Activated T-helper 1 cell treated with anti-CD3 and anti-CD28 coated beads, Interleukin-12 subunit alpha, Interleukin-12 subunit beta, Interleukin-2, Interleukin-4 antibody, amounts not matched to agents 30 ng/mL and 10 ng/mL and 1 ng/mL, durations not matched to agents 14 hours and 24 hours and 36 hours (primary cell): ENCODE measurements at places on chromosomes 1 and 21. TPM values are rescaled to one million over a fixed set of nuclear protein-coding genes. Genes with fewer than 3 reads are reported as not detected.

DNA sequence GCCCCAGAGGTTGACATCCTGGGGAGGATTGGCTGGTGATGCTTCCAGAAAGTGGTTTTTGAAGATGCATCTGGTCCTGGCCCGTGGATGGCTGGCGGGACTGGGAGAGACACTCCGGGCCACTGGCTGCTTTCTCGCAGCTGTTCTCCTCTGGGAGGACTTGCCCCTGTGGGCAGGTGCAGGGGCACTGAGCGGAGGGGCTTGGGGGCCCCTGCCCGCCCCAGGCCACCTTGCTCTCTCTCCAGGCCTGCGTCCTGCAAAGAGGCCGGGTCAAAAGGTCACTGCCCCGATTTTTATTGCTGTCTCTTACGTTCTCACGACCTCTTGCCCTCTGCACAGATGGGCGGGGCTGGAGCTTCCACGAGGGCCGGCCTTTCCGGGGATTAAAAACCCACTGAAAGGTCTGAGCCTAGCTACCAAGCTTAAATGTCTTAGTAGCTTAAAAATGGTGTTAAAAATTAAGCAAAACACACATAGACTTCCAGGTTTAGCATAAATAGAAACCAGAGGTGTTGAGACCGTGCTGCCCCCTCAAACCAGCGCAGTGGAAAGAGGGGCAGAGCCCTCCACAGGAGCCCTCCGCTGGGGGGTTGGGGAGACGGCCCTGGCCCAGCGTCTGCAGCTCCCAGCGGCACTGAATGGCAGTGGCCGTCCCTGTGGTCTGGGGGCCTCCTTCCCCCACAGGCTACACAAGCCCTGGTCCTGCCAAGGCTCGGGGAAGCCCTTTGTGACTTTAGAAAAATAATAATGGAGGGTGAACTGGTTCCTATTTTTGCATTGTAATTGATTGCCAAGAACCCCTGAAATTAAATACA lies 43.9 kb downstream of the SKI start:
- H3K4me1 ChIP-seq = peaks cover 9% of the 10 kb centered on the region
- no peak overlapping the region for H3K4me3 ChIP-seq
- H3K27ac ChIP-seq = no peak overlapping the region
- H3K27me3 ChIP-seq = peaks cover 1% of the 10 kb centered on the region

- no peak for DNase-seq
- H3K4me1 ChIP-seq = peaks cover 49% of the 10 kb centered on the region
- no peak overlapping the region for H3K4me3 ChIP-seq
- H3K27ac ChIP-seq = no peak overlapping the region
- peaks cover 21% of the 10 kb centered on the region for H3K36me3 ChIP-seq
Observed at GRCh38 chr1:27475720-27476119, 14.2 kb downstream of the WASF2 start.

GRCh38 chr1:110634455-110635311 lies 28.5 kb upstream of the KCNA2 start:
- peaks cover 9% of the 10 kb centered on the region for H3K36me3 ChIP-seq
- peaks cover 65% of the 10 kb centered on the region for H3K4me1 ChIP-seq
- DNase-seq = peak; percentile 71
- H3K27ac ChIP-seq = peak overlapping the region; percentile 94

DNA sequence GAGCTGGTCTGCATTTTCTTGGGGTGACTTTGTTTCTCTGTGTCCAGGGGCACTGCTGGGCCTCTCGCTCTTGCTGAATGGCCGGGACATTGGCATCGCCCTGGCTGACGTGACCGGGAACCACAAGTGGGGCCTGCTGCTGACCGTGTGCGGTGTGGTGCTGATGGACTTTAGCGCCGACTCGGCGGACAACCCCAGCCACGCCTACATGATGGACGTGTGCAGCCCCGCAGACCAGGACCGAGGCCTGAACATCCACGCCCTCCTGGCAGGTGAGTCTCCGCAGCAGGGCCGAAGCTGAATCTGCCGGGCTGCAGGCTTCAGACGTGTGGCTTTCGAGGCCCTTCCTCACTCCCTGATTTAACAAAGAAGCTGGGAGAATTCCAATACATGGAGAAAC lies 7.9 kb downstream of the SLC45A1 start:
- H3K4me1 ChIP-seq = no peaks in the 10 kb centered on the region
- H3K36me3 ChIP-seq = no peaks in the 10 kb centered on the region
- H3K4me3 ChIP-seq = no peak overlapping the region
- H3K27ac ChIP-seq = no peak overlapping the region
- DNase-seq = no peak

GRCh38 chr1:158098256-158098655 lies 82.4 kb upstream of the CD1D start:
- H3K4me1 ChIP-seq = peaks cover 7% of the 10 kb centered on the region
- no peak overlapping the region for H3K4me3 ChIP-seq
- no peak for DNase-seq
- H3K27me3 ChIP-seq = no peaks in the 10 kb centered on the region
- H3K36me3 ChIP-seq = no peaks in the 10 kb centered on the region
- H3K27ac ChIP-seq = no peak overlapping the region

GRCh38 chr1:205449750-205450443 lies 5.9 kb downstream of the BLACAT1 start:
- peak overlapping the region; percentile 44 for H3K27ac ChIP-seq
- peaks cover 51% of the 10 kb centered on the region for H3K27me3 ChIP-seq
- DNase-seq = no peak
- H3K4me3 ChIP-seq = peak overlapping the region; percentile 35
- no peaks in the 10 kb centered on the region for H3K36me3 ChIP-seq

Gene OR2L8
- total RNA-seq = 0.21 TPM in 1 of 2 replicates, not detected in the other
